ENCODE measurements at places on chromosomes 7 and 10.

DNA sequence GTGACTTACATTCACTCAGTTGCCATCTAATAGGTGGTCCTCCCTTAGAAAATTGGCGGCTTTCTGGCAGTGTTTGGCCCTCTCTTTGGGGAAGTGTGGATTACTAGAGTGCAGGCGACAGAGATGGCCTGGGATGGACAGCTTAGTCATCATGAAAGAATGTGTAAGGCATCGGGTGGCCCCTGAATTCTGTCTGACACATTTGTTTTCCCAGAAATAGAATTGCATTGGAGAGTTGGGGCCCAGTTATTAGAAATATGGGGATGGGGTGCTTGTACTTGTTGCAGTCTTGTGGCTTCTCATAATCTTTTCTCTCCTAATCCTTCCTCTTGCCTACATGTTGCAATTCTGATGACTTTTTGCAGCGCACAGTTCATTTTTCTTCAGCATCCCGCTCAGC is 13.8 kb downstream of the TCF7L2 start:
- DNase-seq: no peak

DNA sequence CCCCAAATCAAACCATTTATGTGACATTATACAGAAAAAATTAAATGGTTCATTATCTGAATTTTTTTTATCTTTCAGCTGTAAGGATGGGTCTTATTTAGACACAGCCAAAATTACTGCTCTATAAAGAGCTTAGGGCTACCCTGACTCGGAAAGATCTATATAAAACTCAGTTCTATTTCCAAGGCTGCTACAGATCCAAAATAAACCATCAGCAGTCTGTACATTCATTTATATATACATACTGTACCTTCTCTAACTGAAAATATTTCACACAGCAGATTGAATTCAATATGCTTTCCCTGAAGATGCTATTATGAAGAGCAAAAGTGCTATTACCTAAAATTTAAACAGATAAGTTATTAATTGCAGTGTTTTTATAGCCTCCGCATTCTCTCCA is 287.7 kb upstream of the MYO3A start:
- no peak for DNase-seq

GRCh38 chr7:50605059-50605458 is 39.9 kb upstream of the DDC start:
- DNase-seq: no peak

GRCh38 chr10:101576211-101576863 is 11.7 kb downstream of the POLL start:
- no peak for DNase-seq

- DNase-seq: no peak
Observed at GRCh38 chr10:51567271-51567670, 132.1 kb downstream of the CSTF2T start.
